ENCODE measurements at places on chromosomes 1 and 21. TPM values are rescaled to one million over a fixed set of nuclear protein-coding genes. Genes with fewer than 3 reads are reported as not detected.

Gene MAP10
- 1.8 TPM for total RNA-seq

- H3K4me3 ChIP-seq: no peak overlapping the region
- no peaks in the 10 kb centered on the region for H3K27me3 ChIP-seq
- no peaks in the 10 kb centered on the region for H3K4me1 ChIP-seq
- DNase-seq: no peak
- H3K36me3 ChIP-seq: no peaks in the 10 kb centered on the region
These were observed 57.8 kb upstream of the SLC16A1 start for GRCh38 chr1:113013823-113014222.

Gene RAB7B
- total RNA-seq: 2.3 TPM

- H3K4me1 ChIP-seq: peaks cover 17% of the 10 kb centered on the region
- H3K4me3 ChIP-seq: no peak overlapping the region
- H3K27ac ChIP-seq: no peak overlapping the region
- no peaks in the 10 kb centered on the region for H3K27me3 ChIP-seq
These were observed 12.3 kb downstream of the COLGALT2 start for GRCh38 chr1:184025242-184025675.

Gene LCE1F
- total RNA-seq: not detected

GRCh38 chr1:65253800-65254319 lies 55.5 kb upstream of the DNAJC6 start:
- H3K27me3 ChIP-seq: no peaks in the 10 kb centered on the region
- no peak overlapping the region for H3K27ac ChIP-seq
- H3K36me3 ChIP-seq: no peaks in the 10 kb centered on the region
- H3K4me1 ChIP-seq: no peaks in the 10 kb centered on the region

DNA sequence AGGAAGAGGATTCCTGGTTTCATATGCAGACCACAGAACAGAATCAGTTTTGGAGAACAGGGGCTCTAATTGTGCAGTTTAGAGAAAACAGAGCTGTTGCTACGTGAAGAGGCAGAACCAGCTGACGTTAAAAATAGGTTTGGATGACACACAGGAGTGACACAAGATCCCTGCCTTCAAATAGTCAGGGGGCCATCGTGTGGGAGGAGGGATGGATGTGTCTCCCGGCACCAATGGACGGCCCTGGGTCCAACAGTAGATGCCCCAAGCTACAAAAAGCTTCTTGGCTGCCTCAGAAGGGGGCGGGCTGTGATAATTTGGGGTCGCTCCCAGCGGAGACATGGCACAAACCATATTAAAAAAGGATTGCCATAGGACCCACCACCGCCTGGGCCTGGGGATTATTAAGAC lies 87.8 kb downstream of the MRPL37 start:
- H3K36me3 ChIP-seq: no peaks in the 10 kb centered on the region
- peaks cover 4% of the 10 kb centered on the region for H3K4me1 ChIP-seq
- no peak for DNase-seq
- no peak overlapping the region for H3K4me3 ChIP-seq
- peak overlapping the region; percentile 62 for H3K27ac ChIP-seq
- no peaks in the 10 kb centered on the region for H3K27me3 ChIP-seq

GRCh38 chr1:156935505-156936128 lies 15.2 kb downstream of the LRRC71 start:
- H3K4me3 ChIP-seq: no peak overlapping the region
- H3K36me3 ChIP-seq: peaks cover 17% of the 10 kb centered on the region
- DNase-seq: no peak
- H3K27me3 ChIP-seq: no peaks in the 10 kb centered on the region

- H3K27ac ChIP-seq: no peak overlapping the region
- no peaks in the 10 kb centered on the region for H3K4me1 ChIP-seq
These were observed 124.0 kb upstream of the CSF3R start for GRCh38 chr1:36606641-36607262.

DNA sequence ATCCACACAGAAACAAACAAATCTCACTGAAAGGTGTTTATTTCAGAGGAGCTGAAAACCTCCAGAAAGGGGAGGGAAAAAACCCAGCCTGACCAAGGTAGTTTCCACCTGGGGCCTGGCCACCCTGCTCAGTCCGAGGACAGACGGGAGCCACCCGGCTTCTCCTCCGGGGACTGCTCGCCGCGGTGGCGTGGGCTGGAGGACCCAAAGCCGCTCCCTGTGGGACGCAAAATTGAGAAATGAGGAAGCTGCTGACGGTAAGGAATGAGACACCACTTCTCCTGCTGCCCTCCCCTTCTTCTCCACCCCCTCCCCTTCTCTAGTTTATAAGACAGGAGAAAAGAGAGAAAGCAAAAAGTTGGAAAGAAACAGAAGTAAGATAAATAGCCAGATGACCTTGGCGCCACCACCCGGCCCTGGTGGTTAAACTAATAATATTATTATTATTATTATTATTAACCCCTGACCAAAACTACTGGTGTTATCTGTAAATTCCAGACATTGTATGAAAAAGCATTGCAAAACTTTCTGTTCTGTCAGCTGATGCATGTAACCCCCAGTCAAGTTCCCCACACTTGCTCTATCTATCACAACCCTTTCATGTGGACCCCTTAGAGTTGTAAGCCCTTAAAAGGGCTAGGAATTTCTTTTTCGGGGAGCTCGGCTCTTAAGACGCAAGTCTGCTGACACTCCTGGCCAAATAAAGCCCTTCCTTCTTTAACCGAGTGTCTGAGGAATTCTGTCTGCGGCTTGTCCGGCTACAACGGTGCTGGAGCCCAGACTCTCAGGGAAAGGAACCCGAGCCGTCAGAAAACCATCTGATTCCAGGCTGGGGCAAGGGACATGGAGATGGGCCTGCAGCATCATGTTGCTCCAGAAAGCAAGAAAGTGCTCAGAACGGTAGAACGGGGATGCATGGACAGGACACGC lies 12.5 kb downstream of the ITGB2 start:
- no peak overlapping the region for H3K4me3 ChIP-seq
- DNase-seq: peak; percentile 45
- H3K36me3 ChIP-seq: no peaks in the 10 kb centered on the region
- H3K4me1 ChIP-seq: peaks cover 6% of the 10 kb centered on the region
- H3K27ac ChIP-seq: no peak overlapping the region

DNA sequence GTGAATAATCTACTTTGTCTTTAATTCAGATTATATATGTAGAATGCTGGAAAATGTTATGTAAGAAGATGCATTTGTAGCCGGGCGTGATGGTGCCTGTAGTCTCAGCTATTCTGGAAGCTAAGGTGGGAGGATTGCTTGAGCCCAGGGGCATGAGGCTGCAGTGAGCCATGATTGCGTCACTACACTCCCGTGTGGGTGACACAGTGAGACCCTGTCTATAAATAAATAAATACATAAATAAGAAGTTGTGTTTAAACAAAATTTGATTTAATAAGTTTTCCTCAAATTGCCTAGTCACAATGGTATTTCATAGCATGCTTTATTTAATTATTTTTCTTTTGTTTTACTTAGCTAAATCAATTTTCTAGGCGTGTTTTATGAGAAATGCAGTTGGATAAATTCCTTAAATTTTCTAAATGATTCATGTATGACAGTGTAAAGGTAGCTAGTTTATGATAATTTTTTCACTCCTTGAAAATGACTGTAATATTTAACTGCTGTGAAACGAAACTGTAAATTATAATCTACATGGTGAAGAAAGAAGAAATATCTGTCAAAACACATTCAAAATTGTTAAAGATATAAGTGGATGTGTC lies 232.6 kb downstream of the SRGAP2C start:
- H3K4me3 ChIP-seq: no peak overlapping the region
- H3K27me3 ChIP-seq: no peaks in the 10 kb centered on the region
- no peaks in the 10 kb centered on the region for H3K36me3 ChIP-seq
- DNase-seq: no peak
- no peak overlapping the region for H3K27ac ChIP-seq
- H3K4me1 ChIP-seq: no peaks in the 10 kb centered on the region

Gene FCRL5
- 0.09 TPM for total RNA-seq

DNA sequence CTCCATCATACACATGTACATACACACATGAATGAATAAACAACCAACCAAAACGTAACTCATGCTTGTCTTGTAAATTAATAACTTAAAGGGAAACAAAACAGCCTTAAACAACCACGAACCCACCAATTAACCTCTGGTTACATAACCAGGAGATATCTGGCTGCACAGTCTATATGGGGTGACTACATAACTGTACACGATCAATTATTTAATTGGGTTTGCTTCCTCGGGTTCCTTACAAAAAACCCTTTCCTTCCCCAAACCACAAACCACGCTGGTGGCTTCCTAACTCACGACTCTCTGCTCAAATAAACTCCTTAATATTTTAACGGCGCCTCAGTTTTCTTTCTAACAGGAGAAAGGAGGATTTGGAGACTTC lies 744 bp downstream of the ZNF670 start:
- no peaks in the 10 kb centered on the region for H3K36me3 ChIP-seq
- peaks cover 6% of the 10 kb centered on the region for H3K4me1 ChIP-seq
- H3K27ac ChIP-seq: no peak overlapping the region
- no peak for DNase-seq
- peak overlapping the region; percentile 74 for H3K4me3 ChIP-seq

- no peaks in the 10 kb centered on the region for H3K36me3 ChIP-seq
- no peak overlapping the region for H3K27ac ChIP-seq
- H3K27me3 ChIP-seq: no peaks in the 10 kb centered on the region
- DNase-seq: no peak
- no peaks in the 10 kb centered on the region for H3K4me1 ChIP-seq
These were observed 340.2 kb downstream of the PTPRU start for GRCh38 chr1:29576510-29576909.

GRCh38 chr1:26012864-26013263 lies 8.7 kb upstream of the EXTL1 start:
- no peaks in the 10 kb centered on the region for H3K36me3 ChIP-seq
- H3K27me3 ChIP-seq: no peaks in the 10 kb centered on the region
- no peak overlapping the region for H3K4me3 ChIP-seq
- DNase-seq: no peak
- H3K4me1 ChIP-seq: no peaks in the 10 kb centered on the region

Gene AQP10
- not detected for total RNA-seq

- no peak for DNase-seq
- H3K27me3 ChIP-seq: no peaks in the 10 kb centered on the region
- H3K4me3 ChIP-seq: no peak overlapping the region
- no peaks in the 10 kb centered on the region for H3K36me3 ChIP-seq
- no peak overlapping the region for H3K27ac ChIP-seq
- no peaks in the 10 kb centered on the region for H3K4me1 ChIP-seq
These were observed 3.9 kb upstream of the POU2F1 start for GRCh38 chr1:167216809-167217208.
